RPMI7951 (cell line): ENCODE measurements at places on chromosomes 12 and 14.
A peak's percentile ranks its signal among the peaks of the same experiment; 100 is the strongest.

- DNase-seq, result no peak
Measured at GRCh38 chr14:68688872-68689371, 103.9 kb downstream of the ZFP36L1 start.

GRCh38 chr12:39852346-39852745, 232.7 kb upstream of the ABCD2 start:
- DNase-seq, result no peak

GRCh38 chr12:75658901-75659823, 147.8 kb upstream of the KRR1 start:
- peak; percentile 91 for DNase-seq

DNA sequence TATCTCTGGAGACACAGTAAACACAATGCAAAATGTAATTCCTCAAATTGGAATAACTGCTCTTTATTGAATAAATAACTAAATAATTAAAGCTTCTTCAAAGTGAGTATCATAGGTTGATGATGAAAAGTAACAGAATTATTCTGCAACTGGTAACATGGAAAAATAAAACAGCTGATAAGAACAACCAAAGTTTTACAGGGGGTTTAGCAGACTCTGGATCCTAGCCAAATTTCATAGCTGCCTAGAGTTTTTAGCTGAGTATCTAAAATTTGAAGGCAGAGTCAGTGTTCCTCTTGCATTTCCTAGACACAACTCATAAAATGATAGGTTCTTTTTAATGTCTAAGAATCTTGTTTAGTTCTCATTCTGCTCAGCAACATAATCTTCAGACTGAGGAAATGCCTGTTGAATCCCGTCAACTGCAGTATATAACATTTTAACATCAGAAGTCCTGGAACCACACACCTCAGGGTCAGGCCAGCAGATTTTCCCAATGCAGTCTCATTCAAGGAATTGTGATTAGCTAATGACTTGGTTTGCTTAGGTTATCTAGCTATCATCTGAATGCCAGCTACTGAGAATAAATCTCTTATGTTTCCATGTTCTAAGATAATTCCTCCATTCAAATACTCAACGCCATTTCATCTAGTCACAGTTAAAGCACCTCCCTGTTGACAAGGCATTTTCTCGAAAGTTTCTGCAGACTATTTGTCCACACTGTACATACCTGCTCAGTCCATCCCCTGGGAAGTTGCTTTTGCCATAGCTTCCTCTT, 411.6 kb downstream of the BCAT1 start:
- DNase-seq, result no peak

DNA sequence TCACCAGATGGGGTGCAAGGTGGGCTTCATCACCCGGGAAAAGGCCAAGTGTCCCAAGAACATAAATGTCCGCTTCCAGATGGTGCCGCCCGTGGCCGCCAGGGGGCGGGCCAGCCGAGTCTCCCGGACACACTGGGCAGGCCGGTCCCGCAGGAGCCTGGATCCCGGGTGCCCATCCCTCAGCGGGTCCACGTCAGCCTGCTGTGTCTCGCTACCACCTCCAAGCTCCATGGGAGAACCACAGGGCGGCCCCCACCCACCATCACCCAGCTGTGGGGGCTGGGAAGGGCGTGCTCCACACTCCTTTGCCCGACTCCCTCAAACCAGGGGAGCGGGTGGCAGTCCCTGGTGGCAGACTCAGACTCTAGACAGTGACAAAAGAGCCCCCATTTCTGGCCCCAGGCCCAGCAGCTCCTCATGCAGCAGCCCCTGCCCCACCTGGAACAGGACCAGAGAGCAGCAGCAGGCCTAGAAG, 22.0 kb upstream of the NUDT14 start:
- DNase-seq, result peak; percentile 52

DNA sequence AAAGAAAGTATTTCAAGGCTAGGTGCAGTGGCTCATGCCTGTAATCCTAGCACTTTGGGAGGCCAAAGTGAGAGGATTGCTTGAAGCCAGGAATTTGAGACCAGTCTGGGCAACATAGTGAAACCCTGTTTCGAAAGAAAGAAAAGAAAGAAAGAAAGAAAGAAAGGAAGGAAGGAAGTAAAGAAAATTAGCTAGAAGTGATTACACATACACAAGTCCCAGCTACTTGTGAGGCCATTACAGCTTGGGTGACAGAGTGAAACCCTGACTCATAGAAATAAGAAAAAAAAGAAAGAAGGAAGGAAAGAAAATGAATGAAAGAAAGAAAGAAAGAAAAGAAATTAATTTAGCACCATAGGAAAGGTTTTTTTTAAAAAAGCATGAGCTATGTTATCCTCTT, 33.3 kb upstream of the PPP1CC start:
- DNase-seq, result no peak

GRCh38 chr14:50013198-50013918, 103.0 kb downstream of the VCPKMT start:
- DNase-seq, result peak; percentile 45

DNA sequence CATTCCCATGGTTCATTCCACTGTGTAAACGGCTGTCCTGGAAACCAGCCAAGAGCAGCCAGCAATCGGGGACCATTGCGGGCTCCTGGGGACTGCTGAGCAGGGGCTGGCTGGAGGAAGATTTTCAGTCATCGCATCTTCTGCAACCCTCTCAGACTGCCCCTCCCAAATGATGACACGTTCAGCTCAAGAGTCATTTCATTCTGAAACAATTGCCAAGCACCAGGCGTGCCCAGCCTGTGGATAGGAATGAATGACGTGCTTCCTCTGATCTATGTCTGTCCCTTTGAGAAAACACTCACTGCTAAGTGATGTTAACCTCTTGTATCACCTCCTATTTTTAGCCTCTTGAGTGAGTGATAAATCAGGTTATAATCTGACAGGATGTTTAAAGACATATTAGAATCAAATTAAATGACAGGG, 62.0 kb downstream of the NDUFA12 start:
- peak; percentile 60 for DNase-seq

DNA sequence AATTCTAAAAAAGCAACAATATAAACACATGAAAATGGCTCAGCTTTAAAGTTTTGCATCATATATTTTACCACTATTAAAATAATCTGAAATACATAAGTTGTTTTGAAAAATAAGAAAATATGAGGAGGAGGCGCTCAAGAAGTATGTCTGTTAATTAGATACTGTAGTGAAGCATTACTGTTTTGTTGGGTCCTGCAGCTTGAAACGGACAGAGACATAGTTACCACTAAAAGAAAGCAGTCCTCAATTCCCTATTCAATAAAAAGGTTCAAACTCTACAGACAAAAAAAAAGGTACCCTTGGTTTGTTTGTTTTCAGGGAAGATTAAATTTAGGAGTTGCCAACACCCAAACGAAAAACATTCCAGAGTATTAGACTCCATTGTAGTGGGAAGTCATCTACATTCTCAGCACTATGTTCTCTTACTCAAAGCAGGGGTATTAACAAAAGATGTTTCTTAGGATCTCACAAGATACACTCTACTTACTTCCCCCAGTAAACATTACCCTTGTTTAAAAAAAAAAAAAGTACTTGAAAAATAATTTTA, 3.0 kb downstream of the PAWR start:
- DNase-seq, result no peak
